HuH-7.5 (cell line): ENCODE measurements at places on chromosomes 7 and 10.

- no peak for DNase-seq
Observed at GRCh38 chr7:138632826-138633602, 68.1 kb downstream of the SVOPL start.

DNA sequence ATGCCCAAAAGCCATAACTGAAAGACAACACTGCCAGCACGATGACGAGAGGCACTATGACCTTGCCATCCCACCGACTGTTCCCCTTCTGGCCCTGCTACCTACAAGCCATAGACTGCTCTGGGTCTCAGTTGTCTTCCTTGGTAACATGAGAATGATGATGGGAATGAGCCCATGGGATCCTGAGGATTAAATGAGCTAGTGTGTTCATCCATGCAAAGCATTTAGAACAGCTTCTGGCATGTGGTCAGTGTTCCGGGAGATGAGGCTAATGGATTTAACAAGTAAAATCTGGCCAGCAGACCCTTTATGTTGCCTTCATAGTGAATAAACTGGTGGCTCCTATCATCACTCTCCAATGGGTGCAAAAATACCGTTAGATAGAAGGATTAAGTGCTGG is 62.4 kb upstream of the WDR11 start:
- DNase-seq = no peak

DNA sequence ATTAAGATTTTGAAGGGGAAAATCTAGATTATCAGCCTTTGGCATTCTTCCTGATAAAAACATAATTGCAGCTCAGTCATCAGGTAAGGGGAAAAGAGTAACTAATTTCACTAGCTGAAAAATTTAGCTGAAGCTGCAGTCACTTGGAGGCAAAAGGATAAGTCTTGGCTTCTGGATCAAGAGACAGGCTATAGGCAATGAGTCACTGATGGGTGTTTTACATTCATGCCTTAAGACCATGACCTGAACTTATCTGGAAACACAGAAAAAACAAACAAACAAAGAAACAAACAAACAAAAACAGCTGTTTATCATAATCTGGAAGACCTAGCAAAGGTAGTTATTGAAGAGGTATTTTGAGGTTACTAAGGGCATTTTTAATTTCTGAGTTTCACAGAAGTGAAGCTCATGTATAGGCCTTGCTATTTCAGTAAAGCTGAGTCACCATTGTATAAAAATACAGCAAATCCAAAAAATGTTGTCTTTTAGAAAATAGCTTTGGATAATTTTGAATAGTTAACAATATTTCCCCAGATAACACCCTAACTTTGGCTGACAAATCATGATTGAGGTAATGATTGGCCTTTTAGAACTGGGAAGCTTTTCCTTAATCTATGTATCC is 40.3 kb downstream of the ZNF22 start:
- DNase-seq = no peak

GRCh38 chr7:113200281-113200680 is 81.9 kb upstream of the SMIM30 start:
- DNase-seq = no peak

DNA sequence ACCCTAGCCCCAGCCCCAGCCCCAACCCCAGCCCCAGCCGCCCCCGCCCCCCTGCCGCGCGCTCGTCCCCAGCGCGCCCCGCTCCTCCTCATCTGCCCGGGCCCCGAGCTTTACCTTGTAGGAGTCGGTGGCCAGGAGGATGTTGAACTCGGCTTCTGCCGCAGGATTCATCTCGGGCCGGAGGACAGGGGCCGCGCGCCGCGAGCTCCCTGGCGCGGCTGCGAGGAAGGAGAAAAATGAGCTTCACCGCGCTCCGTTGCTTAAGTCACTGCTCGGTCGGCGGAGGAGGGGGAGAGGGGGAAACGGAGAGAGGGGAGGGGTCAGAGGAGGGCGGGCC is at the start of gene NAMPT:
Gene NAMPT (minus strand): TSS at position 270 of the 337 bp plus-strand sequence. CDS start 99 bp downstream, at position 171.
- DNase-seq = no peak

DNA sequence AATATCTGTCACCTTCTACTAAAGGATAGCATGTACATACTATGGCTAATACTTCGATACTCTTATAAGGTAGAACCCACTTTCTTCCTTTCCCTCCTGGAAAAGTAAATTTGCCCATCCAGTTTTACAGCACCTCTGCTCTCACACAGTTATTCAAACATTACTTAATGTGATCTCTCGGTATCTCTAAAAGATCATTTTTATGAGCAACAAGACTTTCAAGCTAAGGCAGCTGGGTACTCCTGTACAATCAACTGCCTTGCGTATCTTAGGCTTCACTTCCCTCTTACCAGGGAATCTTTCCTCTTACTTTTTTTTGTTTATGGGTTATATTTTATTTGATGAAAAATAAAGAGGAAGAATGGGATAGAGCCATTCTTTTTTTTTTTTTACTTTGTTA is 26.5 kb upstream of the TLL2 start:
- no peak for DNase-seq

- DNase-seq = no peak
Observed at GRCh38 chr10:132120734-132121510, 55.2 kb downstream of the JAKMIP3 start.

DNA sequence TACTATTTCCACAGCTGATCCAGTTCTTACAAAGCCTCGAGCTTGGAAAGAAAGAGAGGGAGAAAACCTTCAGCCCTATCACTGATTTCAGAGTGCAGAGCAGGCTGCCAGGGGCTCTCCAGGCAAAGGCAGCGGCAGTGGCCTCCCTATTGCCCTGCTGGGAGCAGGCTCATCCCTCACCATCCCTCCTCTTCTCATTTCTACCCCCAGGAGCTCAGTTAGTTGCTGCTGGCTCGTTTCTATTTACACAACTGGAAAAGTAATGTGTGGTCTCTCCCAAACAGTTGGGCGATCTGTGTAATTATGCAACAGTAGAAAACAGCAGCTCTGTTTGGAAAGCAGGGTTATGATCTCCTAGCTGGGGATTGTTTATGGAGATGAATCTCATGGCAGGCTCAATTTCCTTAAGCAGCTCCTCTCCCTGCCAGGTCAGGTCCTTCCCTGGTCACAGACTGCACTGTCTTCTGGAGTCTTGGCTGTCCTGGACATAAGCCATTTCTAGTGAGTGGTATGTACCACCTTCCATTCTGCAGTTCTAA is 28.7 kb upstream of the TNS3 start:
- DNase-seq = peak; percentile 57

- no peak for DNase-seq
Observed at GRCh38 chr10:122098924-122099323, 110.0 kb downstream of the TACC2 start.

DNA sequence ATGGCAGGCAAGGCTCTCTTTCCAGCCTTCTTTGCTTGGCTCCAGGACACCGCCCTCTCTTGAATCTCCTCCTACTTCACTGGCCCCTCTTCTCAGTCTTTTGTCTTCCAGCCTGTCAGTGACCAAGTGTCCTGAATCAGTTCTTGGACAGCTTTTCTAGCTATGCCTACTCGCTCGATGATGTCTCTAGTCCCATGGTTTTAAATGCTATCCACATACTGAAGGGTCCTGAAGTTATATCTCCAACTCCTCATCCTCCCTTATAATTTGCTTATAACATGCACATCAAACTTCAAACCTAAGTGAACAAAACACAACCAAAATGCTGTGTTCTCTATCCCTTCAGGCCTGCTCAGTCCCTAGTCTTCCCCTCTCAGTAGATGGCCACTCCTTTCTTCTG is 5.0 kb upstream of the GOLGA7B start:
- DNase-seq = no peak

GRCh38 chr7:924541-925231 is 29.8 kb downstream of the ADAP1 start:
- no peak for DNase-seq

DNA sequence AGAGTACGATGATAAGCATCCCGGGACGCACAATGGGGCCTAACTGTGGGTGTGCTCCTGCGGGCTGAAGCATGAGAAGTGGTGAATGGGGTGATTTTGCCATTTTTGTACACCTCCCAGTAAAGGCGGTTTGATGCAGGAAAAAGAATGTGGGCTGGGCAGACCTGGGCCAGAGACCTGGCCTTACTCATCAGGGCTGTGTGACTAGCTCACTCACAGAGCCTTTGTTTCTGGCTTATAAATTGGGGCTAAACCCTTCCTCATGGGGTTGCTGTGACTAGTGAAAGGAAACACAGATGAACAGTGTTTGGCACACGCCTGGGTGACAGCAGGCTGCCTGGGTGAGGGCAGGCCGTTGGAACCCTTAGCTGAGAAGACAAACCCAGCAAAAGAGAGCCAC is 18.0 kb downstream of the RRP12 start:
- no peak for DNase-seq

DNA sequence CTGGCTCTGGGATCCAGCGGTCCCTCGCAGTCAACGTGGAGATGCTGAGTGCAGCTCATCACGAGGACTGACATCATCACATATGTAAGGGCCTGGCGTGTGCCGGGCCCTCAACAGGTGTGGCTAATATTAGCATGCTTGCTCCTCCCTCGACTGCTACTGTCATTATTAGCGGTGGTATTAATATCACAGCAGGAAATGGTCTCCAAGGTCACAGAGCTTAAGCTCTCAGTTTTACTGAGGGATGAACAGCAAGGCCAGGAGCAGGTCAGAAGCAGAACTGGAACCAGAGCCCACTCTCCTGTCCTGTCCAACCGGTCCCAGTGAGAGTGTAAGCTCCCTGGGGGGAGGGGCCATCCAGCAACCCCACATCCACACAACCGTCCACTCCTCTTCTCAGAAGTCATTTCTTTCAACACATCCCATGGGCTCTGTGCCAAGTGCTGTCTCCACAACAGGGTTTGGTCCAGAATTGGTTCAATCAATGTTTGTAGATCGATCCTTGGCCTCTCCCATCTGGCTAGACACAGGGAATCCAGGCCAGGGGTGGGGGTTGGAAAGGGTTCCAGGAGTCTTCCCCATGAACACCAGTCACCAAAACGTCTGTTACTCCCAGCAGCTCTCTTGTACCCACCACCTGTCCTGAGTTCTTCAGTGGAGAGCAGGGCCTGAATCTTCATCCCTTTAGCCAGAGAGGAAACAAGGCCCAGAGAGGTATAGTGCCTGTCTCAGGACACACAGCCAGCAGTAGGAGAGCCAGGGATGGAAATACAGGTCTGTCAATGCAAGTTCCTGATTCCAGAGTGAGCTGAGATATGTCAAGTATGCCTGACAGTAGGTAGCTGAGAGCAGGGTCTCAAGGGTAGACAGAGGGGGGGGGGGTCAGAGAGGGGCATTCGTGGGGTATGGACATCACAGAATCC is 45.3 kb upstream of the ZMIZ1 start:
- DNase-seq = no peak

DNA sequence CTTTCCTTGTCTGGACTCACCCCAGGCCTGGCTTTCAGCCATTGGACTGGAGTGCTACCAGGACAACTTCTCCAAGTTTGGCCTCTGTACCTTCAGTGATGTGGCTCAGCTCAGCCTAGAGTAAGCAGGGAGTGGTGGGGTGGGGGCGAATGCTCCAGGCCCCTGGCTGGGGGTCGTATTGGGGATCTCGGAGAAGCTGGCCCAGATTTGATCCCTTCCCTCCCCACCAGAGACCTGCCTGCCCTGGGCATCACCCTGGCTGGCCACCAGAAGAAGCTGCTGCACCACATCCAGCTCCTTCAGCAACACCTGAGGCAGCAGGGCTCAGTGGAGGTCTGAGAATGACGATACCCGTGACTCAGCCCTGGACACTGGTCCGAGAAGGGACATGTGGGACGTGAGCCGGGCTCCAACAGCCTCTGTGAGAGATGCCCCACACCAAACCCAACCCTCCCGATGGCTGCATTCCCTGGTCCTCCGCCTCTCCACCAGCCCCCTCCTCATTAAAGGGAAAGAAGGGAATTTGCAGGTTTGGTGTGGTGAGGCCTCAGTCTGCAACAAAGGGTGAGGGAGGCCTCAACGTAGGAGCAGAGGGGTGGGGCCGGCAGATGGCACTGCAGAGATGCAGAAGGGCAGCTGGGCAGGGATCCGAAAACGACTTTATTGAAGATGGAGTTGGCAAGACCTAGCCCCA is 14.8 kb downstream of the TRPV6 start:
- DNase-seq = no peak

DNA sequence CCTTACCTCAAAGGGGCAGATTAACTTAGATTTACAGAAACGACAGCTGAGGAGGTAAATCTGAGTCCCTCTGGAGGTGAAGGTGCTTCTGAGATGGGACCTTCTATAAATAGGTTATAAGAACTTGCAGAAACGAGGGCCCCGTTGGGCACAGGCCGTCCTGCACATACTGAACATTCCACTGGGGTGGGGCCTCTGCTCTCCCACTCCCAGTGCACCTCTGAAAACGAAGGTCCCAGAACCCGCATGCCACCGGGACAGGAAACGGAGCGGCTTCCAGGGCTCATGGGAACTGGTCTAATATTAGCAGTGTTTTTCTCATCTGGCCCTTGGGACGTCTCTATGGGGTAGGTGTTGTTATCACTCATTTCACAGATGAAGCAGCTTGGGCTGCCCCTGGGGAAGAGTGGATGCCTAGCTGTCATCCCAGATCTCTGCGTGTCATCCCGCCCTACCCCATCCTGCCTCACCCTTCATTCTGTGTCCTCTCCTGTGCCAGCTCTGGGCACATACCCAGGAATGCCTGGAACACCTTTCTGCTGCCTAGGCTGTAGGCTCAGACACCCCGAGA is 19.6 kb downstream of the C10orf62 start:
- no peak for DNase-seq

- DNase-seq = no peak
Observed at GRCh38 chr10:133045556-133046389, 42.0 kb upstream of the ADGRA1 start.

DNA sequence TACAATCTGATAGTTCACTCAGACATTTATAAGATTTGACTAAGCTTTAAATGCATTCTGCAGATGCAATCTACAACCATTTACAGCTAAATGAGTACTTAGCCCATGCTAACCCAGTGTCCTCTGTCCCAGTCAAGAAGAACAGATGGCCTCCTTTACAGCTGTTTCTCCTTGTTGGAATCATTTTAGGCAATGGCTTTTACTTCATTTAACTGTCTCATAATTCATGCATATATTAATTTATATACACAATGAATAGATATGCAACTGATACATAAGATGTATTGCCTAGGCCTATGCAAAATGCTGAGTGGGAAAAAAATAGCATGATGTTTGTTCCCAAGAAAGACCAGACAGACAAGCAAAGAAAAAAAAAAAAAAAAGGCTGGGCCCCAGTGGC is 82.2 kb downstream of the TSPAN12 start:
- no peak for DNase-seq

GRCh38 chr7:2403718-2404648 is 572 bp downstream of the CHST12 start:
- DNase-seq = peak; percentile 86

- DNase-seq = no peak
Observed at GRCh38 chr7:73880755-73881328, 19.9 kb downstream of the TMEM270 start.

DNA sequence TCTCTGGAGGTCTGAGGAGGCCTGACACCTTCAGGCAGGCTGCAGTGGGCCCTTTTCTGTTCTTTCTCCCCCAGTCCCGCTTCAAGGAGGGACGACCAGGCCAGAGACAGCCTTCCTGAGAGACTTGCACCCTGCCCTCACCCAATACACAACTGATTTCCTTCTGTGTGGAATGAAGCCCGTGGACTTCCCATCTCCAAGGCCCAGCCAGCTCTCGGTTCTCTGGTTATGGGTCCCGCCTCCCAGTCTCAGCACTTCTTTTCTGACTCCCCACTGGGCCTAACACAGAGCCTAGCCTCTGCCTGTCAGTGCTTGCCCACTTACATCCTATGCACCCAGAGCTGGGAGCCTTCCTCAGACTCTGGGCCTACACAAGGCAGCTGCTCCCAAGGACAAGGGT is 24.1 kb upstream of the ADCYAP1R1 start:
- no peak for DNase-seq
